Stimulated activated CD4-positive, alpha-beta T cell treated with anti-CD3 and anti-CD28 coated beads, Interleukin-12 subunit alpha, Interleukin-12 subunit beta, amount 100 ng/mL, for 24 hours (primary cell): ENCODE measurements at places on chromosomes 6 and 20.

DNA sequence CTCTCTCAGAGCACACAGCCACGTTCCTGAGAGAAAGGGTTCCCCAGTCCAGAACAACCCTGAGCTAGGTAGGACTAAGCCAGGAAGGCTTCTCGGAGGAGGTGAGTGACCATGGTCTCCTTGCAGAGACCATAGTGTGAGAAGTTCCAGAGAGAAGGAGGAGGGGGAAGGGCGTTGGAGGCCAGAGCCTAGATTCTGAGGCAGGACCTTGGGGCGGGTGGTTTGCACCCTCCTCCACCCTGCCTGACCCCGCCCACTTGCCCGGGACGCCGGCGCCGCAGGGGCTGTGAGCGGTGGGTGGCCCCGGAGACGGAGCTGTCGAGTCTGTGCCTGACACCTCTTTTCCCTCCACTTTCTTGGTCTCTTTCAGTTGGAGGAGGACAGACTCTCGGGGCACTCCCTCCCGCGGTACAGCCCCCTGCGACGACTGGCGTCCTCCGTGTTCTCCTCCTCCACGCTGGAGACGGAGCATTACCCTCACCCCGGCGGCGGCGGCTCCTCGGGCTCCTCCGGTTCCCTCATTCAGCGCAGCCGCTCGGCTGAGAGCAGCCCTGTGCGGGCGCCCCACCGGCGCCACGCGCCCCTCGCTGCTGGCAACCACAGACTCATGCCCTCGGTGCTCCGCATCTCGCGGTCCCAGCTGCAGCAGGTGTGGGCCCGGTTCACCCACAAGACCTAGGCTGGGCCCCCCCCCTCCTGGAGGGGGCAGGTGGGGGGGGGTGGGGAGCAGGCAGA lies 26.2 kb downstream of the TTBK1 start:
- no peak for DNase-seq

DNA sequence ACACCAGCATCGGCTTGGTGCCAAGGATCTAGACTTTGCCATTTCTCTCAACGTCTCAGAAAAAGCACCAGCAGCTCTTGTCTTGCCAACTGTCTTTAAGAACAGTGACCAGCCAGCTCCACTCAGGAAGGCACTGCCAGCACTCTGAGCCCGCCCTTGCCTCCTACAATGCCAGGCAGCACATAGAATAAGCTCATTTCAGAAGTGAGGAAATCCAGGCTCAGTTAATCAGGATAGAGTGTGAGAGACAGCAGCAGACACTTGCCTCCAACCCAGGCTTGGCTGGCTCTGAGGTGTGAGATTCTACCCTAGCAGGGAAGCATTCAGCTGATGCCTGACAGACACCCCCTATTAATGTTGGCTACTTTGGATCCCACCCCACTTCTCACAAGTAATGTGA lies 4.3 kb upstream of the SYNDIG1 start:
- no peak for DNase-seq

GRCh38 chr6:149451376-149452036 lies 33.3 kb downstream of the ZC3H12D start:
- no peak for DNase-seq

GRCh38 chr20:19024296-19025035 lies 188.0 kb upstream of the SLC24A3 start:
- DNase-seq = no peak

- no peak for DNase-seq
These were observed 10.9 kb upstream of the PGC start for GRCh38 chr6:41757931-41758640.
